ENCODE measurements at places on chromosomes 3 and 15. TPM values are rescaled to one million over a fixed set of nuclear protein-coding genes. Genes with fewer than 3 reads are reported as not detected.

The AQP9 gene
- total RNA-seq, result 0.50 TPM

DNA sequence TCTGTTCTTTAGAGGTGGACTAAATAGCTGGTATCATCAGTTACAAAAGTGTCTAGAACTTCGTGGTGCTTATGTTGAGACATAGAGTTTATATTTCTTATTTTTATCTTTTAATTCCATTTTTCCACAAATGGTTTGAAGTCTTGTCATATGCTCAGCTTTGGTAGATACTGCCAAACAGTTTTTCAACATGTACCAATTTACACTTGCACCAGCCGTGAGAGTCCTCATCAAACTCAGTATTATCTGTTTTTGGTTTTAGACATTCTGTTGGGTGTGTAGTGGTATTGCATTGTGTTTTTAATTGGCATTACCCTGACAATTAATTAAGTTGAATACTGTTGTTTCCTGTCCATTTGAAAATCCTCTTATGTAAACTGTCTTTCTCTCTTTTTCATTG is 16.7 kb downstream of the ISLR2 start:
- DNase-seq, result no peak

- no peak for DNase-seq
These were observed 10.4 kb downstream of the PLA2G4E start for GRCh38 chr15:42010434-42010833.

GRCh38 chr15:42499858-42500609 is 4.6 kb downstream of the SNAP23 start:
- DNase-seq, result no peak

DNA sequence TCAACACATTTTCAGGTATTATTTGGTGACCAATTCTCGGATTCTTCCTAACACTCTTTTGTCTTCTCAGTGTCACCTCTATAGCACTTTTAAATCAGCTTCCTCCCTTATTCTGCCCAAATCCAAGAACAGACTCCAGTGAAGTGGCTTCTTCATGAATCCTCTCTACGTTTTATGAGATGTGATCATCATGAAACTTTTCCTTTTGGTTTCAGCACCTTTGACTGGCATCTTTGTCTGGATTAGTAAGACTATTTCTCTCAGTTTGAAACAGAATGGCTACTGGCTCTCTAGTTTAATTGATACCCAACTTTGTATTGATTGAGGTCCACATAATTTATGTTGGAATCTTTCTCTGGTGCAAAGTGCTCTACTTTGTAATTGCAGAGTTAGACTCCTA is 45.6 kb downstream of the CMC1 start:
- no peak for DNase-seq

DNA sequence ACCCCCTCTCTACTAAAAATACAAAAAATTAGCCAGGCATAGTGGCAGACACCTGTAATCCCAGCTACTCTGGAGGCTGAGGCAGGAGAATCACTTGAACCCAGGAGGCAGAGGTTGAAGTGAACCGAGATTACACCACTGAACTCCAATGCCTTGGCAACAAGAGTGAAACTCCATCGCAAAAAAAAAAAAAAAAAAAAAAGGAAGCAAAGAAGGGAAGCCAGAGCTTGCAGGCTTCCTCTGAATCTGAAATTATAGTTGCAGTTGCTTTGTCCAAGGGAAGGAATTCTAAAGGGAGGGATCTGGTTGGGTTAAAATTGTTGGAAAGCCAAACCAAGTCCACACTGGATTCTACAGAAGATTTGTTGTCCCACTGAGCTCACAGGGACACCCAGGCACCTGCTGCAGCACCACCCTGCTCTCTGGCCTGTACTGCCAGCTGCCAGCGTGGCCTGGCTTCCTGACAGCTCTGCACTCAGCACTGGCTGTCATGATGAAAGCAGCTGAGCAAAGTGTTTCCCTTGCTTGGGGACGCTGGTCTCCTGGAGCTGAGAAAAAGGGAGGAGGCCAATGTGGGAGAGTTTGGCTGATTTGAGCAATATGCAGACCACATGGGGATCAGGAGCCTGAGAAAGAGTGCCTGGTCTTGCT is 88.8 kb upstream of the HES1 start:
- no peak for DNase-seq

DNA sequence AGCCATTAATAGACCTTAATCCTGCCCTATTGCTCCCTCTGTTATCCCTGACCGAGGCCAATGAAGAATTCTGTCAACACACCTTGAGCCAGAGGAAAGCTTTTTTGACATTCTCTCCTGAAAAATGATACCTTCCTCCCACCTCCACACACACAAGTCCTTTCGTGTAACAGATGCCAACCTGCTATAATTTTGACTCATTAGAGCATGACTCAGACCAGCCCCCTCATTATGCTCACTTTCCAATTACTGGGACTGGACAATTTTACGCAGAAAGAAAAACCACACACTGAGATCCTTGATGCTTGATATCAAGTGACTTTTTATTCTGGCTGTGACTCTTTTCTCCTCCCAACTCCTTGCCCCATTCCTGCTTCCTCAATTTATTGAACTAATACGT is 50.9 kb downstream of the LSAMP start:
- no peak for DNase-seq

GRCh38 chr3:183967693-183968092 is 50.0 kb downstream of the ABCC5 start:
- no peak for DNase-seq

DNA sequence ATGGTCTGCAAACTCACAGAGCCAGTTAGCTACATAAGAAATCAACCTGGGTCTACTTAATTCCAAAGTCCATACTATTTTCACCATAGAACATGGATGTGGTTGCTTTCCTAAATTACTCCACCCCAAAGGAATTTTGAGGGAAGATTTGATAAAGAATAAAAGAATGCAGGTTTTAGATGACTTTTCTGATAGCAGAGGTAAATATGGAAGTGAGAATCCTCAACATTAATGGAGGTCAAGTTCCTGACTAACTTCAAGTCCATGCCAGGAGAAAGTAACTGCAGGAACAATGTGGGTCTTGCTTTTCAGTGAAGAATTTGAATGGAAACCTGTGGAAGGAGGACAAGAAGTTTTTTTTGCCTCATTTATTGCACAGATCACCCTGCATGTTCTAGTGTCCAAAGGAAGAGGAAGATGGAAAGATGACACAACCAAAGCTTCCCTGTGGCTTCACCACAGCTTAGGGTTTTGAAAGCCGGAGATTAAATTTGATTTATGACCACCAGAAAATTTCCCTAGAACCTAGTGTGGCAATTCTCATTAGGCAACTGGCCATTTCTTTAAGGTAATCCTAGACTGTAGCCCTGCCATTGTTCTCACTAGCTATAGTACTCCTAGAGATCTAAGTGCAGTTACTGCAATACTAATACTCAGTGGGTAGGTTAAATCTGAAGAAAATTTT is 429.7 kb downstream of the RAP2B start:
- DNase-seq, result no peak

The ACP3 gene
- not detected for total RNA-seq

GRCh38 chr3:64138656-64139375 is 86.5 kb downstream of the PRICKLE2 start:
- DNase-seq, result no peak

DNA sequence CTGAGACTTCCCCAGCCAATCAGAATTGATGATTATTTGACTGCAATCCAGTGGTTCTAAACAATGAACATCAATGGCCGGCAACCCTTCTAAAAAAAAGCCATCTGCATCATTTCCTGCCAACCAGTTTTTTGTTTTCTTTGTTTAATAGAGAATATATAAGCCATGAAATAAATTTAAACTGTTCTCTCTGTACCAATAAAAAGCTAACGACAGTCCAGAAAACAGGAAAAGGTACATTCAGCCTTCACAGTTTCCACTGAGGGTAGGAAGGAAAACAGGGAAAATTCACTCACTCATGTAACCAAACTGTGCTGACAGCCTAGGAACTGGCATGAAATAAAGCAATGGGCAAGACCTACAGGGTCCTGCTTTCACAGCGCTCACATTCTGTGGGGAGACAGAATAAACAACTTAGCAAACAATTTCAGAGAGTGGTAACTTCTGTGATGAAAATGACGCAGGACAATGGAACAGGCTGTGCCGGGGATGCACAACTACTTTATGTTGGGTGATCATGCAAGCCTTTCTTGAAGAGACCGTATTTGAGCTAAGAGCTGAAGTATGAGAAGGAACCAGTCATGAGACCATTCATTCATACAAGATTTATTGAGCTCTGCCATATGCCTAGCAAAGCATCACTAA is 630.1 kb downstream of the MAGI1 start:
- DNase-seq, result no peak

DNA sequence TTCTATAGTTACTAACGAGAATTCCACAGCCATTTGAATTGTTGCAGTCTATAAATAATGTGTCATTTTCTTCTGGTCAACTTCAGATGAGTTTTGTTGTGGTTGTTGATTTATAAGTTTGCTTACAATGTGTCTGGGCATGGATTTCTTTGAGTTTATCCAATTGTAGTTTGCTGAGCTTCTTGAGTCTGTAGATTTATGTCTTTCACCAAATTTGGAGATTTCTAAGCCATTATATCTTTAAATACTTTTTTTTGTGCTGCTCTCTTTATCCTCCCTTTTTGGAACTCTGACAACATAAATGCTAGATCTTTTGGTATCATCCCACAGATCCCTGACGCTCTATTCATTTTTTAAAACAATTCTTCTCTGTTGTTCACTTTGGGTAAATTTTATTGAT is 63.2 kb upstream of the NDUFB4 start:
- no peak for DNase-seq

DNA sequence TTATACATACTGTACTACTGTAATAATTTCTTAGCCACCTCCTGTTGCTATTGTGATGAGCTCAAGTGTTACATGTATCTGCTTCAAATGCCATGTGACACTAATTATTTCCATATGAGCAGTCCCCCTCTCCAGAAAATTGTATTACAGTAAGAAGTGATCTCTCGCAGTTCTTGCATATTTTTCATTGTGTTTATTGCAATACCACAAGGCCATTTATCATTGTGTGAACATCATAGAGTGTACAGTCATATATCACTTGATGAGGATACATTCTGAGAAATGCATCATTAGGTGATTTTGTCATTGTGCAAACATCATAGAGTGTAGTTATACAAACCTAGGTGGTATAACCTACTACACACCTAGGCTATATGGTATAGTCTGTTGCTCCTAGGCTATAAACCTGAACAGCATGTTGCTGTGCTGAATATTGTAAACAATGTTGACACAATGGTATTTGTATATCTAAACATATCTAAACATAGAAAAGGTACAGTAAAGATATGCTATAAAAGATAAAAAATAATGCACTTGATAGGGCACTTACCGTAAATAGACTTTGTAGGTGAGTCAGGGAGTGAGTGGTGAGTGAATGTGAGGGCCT is 189.6 kb upstream of the MLF1 start:
- DNase-seq, result no peak

- DNase-seq, result no peak
These were observed 257.7 kb upstream of the AZI2 start for GRCh38 chr3:28606283-28606682.

GRCh38 chr3:72982609-72983366 is 13.8 kb upstream of the PPP4R2 start:
- no peak for DNase-seq

The SPATA12 gene
- not detected for total RNA-seq

DNA sequence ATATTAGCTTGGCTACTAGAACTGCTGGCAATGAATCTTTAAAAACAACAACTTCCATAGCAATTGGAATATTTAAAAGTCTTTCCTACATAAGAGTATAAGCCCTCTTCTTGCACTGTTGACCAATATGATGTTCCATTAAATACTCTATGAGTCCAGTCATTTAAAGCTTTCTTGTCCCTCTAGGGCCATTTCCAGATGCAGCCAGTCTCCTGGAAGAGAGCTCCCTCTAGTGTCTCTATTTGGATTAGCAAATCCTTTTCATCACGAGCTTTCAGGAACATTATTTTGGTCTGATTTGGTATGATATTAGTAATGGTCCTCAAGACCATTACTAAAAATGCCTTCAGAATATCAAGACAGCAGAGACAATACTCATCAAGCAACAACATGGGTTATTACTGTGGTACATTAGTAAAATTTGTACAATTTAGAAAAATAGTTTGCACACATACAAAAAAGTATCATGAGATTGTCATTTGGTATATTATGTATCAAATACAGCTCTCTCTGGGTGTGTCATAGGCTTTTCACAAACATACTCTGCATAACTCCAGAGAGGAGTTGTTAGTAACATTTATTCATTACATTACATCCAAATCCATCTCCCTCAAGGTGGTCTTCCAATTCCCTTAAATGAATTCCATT is 101.3 kb downstream of the DPH6 start:
- peak; percentile 0 for DNase-seq

The FGD5 gene
- 0.06 TPM for total RNA-seq

DNA sequence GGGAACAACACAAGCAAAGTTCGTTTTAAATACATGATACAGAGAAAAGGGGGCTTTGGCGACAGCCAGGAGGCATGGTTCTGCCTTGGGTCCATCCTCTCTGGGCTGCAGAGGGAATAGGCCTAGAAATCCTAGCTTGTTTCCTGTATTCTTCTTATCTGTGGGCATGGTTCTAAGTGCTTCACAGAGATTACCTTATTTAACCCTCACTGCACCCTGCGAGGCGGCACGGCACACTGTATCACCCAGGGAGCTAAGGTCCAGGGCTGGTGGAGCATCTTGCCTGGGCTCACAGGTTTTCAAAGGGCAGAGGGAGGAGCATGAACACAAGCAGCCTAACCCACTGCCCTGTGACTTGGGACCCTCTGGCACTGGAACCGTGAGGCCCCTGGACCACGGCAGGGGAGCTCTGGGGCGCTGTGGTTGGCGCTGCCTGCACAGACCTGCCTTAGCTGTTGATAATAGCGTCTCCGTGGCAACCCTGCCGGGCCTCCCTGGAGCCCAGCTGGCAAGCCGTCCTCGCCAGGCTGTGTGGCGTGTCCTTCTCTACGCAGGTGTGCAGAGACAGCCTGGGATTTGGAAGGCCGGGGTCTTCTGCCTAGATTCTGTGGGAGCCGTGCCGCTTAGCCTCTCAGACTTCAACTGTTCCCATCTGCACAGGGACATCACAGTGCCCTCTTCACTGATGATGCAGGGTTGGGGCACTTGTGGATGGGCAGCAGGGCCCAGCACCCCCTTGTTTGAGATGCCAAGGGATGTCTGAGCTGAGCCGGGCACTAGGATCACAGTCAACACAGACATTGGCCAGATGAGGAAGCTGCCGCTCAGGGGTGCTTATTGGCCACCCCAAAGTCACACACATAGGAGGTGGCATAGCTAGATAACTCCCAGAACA is 154.6 kb upstream of the TLE3 start:
- no peak for DNase-seq

GRCh38 chr15:69703532-69704187 is 251.0 kb downstream of the RPLP1 start:
- DNase-seq, result no peak

- DNase-seq, result no peak
These were observed 106.3 kb downstream of the ZBTB20 start for GRCh38 chr3:115040673-115041286.
